ENCODE measurements at places on chromosomes 3 and 15.

DNA sequence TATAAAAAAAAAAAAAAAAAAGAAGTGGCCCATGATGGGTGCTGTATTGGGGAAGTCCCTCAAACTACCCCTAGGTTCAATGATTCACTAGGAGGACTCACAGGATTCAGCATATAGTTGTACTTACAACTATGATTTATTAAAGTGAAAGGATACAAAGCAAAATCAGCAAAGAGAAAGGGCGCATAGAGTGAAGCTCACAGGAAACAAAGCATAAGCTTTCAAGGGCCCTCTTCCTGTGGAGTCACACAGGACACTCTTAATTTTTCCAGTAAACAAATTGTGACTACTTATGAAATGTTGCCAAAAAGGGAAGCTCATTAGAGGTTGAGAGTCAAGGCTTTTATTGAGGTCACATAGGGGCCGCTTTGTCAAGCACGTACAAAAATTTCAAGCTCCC lies 153.7 kb upstream of the GAP43 start:
- DNase-seq, result no peak

DNA sequence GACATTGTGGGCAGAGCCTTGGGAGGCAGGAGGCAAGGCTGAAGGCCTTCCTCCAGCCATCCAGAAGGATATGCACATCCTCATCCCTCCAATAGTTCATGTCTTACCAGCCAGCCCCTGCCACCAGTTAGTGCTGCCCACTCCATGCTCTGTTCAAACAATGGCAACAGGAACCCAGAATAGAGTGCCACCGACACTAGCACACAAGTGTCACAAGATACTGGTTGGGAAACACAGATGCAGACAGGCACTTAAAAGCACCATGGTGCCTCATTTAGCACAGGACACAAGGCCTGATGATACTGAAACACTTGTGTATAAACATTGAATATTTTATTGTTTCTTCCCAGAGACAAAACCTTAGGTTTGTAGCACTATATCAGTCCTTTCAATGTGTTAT lies 56.5 kb upstream of the MYO5C start:
- no peak for DNase-seq

DNA sequence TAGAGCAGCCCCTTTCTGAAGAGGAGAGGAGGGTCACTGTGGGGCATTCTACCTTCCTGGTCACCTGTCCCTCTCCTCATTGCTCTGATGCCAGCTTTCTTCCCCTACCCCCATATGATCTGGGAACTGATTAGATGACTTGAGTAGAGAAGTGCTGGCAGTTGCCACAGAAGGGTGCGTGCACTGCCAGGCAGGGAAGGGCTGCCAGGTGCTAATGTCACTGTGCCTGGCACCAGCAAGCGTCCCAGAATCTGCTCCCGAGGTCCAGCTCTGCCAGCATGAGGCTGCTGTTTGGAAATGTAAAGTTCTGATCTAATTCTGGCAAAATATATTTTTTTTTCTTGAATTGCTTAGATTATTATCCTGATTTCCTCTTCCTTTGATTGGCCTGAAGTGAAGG lies 52.8 kb downstream of the PPM1L start:
- DNase-seq, result no peak

GRCh38 chr3:150751781-150752263 lies 11.1 kb downstream of the SIAH2 start:
- no peak for DNase-seq

GRCh38 chr15:38972831-38973230 lies 408.2 kb upstream of the RASGRP1 start:
- no peak for DNase-seq

DNA sequence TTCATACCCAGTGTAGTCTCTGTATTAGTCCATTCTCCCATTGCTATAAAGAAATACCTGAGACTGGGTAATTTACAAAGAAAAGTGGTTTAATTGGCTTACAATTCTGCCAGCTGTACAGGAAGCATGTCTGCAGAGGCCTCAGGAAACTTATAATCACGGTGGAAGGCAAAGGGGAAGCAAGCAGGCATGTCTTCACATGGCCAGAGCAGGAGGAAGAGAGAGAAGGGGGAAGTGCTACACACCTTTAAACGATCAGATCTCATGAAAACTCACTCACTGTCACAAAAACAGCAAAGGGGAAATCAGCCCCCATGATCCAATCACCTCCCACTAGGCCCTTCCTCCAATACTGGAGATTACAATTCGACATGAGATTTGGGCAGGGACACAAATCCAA lies 6.3 kb upstream of the PARP14 start:
- DNase-seq, result no peak

- DNase-seq, result no peak
These were observed 6.2 kb upstream of the SPSB4 start for GRCh38 chr3:141044695-141045641.

DNA sequence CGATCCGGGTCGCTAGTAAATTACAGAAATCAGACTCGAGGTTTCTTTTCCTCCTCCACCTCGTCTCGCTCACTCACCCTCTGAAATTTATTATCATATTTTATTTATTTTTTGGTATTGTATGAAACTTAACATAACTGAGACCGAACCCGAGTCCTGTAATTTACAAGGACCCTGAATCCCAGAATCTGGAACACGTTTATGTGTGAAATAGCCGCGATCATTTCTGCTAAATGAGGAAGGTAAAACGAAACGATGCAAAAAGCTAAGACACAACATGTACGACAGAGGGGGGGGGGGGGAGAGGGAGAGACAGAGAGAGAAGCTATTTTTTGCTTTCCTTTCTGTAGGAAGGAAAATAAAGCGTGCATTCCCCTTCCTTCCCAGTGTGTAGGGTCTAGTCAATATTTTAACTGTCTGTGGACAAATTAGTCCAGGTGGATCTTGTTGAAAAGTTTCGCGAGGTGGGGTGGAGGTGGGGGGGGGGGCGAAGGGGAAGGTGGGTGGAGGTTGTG lies 1.6 kb downstream of the BBX start:
- DNase-seq, result peak; percentile 61

DNA sequence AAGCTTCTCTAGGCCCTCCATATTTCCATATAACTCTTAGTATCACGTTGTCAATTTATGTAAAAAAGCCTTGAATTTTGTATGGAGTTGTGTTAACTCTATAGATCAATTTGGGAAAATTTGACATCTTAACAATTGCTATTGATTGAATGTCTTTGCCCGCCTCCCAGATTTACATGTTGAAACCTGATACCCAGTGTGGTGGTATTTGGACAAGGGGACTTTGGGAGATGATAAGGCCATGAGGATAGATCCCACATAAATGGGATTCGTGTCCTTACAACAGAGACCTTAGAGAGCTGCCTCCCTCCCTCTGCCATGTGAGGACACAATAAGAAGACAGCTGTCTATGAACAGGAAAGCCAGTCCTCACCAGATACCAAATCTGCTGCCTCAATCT lies 21.1 kb upstream of the TNK2 start:
- no peak for DNase-seq

- DNase-seq, result peak; percentile 52
These were observed 51.7 kb downstream of the TRANK1 start for GRCh38 chr3:36893137-36893557.

- no peak for DNase-seq
These were observed 18.6 kb downstream of the MAGEF1 start for GRCh38 chr3:184693011-184693975.

DNA sequence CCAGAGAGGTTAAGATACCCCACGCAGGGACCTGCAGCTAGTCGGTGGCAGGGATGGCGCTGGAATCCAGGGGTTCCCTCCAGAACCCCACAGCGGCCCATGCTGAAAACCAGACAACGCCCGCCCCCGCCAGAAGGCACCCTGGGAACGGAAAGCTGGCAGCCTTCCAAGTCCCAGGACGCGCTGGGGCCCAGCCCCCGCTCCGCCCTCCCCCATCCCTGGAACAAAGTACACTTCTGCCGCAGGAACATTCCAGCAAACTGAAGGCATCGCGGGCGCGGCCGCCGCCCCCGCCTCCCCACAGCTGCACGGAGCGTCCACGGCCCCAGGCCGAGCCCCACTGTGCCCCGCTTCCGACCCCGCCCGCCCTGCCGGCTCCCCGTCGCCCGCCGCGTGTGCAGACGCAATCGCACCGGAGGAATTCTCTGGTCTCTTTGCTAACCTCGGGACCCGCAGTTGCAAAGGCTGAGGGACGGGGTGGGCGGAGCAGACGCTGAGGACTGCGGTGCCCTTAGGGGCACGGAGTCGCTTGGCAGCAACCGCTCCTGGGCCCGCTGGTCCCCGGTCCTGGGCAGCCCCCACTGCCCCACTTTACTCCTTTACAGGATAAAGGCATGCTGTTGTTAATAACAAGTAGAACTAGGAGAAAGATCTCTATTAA lies 44.8 kb upstream of the RNU6-1 start:
- peak; percentile 87 for DNase-seq

- no peak for DNase-seq
These were observed 214.9 kb upstream of the WNT5A start for GRCh38 chr3:55701997-55702396.

DNA sequence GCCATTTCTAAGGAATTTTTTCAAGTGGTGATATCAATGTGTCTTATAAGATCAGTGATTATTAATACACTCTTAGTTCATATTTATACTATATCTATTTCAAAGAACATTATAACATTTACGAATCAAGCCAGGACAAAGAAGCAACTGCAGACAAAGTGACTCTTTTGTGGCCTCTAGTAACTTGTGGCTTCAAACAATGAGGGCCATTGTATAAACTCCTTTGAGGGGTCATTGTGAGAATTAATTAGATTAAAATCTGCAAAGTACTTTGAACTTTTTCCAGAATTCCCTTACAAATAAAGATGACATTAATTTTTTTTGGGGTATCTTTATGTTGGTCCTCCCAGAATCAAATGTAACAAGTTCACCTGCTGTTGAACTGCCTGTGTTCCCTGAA lies 12.3 kb upstream of the SLC30A4 start:
- DNase-seq, result no peak

DNA sequence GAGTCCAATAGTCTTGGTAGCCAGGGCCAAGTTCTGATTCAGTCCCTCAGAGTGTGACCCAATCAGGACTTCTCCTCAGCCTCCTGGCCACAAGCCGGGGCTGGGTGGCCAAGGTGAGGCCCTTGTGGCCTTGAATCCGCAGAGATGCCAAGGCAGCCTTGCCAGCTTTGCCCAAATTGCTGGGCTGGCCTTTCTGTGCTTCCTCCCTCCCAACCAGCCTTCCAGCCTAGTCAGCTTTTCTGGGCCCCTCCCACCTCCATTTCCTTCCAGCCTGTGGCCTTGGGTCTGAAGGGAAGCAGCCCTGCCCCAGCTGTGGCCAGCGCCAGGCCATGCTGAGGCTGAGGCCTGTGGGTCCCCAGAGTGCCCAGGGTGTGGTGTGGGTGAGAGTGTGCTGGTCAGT lies 34.3 kb upstream of the ANKDD1A start:
- peak; percentile 41 for DNase-seq

GRCh38 chr3:100615684-100616083 lies 6.3 kb downstream of the ADGRG7 start:
- DNase-seq, result peak; percentile 64

DNA sequence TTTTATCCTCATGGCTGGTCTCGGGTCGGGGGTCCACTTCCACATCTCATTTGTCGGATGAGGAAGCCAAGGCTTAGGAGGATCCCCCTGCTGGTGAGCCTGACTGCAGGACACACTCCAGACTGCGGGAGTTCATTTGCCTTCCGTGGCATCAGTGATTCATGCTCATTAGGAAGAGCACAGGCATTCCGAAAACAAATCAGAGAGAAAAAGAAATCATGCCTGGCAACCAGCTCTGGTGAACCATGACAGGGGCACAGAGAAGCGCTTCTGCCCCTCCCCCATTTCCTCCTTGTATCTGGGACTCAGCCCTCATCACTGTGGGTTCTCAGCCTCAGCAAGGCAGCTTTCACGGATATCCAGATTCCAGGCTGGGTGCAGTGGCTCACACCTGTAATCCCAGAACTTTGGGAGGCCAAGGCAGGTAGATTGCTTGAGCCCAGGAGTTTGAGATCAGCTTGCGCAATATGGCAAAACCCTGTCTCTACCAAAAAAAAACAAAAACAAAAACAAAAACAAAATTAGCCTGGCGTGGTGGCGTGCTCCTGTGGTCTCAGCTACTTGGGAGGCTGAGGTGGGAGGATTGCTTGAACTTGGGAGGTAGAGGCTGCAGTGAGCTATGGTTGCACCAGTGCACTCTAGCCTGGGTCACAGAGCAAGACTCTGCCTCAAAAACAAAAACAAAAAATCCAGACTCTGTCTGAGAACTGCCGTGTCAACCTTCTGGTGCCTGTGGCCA lies 28.4 kb downstream of the IRAK2 start:
- peak; percentile 93 for DNase-seq

GRCh38 chr15:45777781-45778180 lies 143.0 kb downstream of the SQOR start:
- no peak for DNase-seq

DNA sequence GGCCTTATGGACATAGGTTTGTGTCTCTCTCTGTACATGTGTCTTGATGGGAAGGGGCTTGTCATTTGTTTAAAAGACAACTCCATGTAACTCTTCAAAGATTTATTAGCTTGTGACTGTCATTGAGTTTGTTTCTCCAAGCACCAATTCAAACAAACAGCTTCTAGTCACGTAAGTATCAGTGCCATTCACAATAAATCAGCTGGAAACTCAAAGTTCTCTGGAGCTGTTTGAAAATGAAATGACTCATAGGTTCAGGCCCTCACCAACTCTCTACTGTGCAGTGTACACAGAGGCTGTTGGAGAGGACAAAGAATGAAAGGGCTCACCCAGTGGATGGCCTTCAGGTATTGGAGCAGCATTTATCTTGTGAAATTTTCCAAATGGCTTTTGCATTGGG lies 476.3 kb downstream of the AGBL1 start:
- no peak for DNase-seq

DNA sequence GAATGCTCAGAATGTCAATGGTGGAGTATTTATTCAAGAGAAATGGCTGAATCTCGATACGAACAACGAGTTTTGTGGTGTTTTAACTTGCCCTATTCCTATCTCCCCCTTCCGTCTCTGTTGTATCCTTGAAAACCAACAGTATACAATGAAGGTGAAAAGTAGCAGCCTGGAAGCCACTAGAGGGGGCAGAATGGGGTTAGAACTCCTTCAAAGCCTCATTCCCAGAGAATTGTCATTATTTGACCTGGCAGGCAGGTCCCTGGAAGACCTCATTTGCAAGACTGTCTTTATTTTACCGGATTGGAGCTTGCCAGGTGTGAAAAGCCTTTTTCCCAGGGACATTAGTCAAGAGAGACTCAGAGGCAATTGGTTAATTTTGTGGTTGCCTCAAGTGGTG lies 139.4 kb downstream of the LRRC28 start:
- no peak for DNase-seq

DNA sequence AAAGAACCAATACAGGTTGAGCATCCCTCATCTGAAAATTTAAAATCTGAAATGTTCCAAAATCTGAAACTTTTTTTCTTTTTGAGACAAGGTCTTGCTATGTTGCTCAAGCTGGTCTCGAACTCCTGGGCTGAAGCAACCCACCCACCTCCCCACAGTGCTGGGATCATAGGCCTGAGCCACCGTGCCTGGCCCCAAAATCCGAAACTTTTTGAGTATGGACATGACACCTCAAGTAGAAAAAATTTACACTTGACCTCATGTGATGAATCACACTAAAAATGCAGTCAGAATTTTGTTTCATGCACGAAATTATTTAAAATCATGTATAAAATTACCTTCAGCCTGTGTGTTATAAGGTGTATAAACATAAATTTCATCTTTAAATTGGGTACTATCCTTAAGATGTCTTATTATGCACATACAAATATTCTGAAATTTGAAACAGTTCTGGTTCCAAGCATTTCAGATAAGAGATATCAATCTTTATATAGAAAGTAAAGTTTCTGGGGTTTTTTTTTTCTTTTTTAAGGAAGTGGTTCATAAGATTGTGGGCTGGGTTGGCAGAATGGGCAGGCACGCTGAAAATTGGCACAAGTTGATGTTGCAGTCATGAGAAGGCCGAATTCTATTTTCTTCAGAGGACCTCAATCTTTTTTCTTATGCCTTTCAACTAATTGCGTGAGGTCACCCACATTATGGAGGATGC lies 72.5 kb downstream of the SPRED1 start:
- no peak for DNase-seq
